8988T (cell line): ENCODE measurements at places on chromosomes 5 and 9.
A peak's percentile ranks its signal among the peaks of the same experiment; 100 is the strongest.

DNA sequence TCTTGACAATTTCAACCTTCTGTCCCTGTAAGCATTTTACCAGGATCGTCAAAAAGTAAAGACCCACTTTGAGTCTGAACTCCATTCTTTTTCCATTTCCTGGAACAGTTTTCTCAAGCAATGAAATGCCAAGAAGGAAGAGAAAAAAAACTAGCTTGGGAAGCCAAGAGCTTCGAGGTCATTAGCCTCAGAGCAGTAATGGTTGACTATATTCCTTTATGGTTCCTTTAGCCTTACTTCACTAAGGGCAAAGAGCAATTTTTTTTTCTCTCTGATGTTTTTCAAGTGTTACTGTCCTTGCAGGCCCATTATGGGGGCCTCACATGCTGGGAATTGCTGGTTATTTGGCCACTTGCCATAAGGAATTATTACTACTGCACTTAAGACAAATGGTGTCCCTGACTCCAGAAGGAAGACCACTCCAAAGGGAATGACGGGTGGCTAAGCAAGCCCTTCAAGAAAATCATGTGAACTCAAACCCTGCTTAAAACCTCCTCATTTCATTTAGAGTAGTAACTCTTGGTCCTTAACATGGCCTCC is 37.1 kb downstream of the BNC2 start:
- DNase-seq, result no peak

GRCh38 chr5:159928122-159928909 is 12.0 kb downstream of the ADRA1B start:
- DNase-seq, result peak; percentile 49

GRCh38 chr5:150258130-150258529 is 31.4 kb downstream of the CAMK2A start:
- no peak for DNase-seq

DNA sequence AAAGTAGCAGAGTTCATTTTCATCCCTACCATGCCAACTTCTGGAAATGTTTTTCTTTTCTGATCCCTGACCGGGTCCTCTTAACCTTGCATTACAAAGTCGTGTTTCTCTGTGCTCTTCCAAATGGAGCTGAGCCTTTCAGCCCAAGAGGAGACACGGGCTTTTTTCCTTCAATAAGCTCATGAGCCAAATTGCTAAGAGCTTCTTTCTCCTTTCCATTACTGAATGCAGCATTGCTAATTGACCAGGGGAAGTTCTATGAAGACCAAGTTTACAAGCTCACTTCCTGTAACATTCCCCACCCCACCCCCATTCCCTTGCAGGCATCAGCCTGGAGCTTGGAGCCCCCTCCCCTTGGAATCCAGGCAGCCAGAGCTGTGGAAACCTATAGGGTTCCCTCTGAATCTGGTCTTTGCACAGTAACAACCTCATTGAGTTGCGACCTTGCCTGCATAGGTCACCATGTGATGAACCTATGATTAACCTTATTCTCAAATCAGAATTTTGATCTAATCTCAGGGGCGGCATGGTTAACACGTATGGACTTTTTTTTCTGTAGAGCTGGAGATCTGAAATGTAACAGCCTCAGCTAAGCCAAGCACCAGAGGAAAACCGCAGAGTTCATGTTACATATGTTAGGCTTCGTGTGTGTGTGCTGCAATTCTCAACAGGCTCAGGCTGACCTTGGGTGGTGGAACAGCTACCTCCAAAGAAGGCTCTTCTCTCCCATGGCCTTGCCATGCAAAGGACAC is 395.7 kb upstream of the ZNF462 start:
- no peak for DNase-seq

- no peak for DNase-seq
These were observed 197.8 kb downstream of the TTLL11 start for GRCh38 chr9:121895358-121895757.

DNA sequence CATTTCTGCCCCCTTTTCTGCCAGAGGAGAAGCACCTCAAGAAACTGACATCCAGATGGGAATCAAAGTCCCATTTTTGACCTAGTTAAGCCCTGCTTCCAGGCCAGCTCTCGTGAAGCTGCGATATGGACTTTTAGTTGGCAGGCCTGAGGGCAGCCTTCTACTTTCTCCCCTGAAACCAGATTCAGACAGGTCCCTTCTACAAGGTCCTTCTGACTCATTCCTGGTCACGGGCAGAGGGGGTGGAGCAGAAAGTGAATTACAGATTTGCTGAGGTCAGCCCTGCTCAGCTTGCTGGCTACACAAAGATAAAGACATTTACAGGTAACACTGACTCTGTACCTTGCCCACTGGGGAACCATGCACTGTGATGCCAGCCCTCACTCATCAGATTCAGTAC is 52.8 kb upstream of the TUT7 start:
- no peak for DNase-seq

DNA sequence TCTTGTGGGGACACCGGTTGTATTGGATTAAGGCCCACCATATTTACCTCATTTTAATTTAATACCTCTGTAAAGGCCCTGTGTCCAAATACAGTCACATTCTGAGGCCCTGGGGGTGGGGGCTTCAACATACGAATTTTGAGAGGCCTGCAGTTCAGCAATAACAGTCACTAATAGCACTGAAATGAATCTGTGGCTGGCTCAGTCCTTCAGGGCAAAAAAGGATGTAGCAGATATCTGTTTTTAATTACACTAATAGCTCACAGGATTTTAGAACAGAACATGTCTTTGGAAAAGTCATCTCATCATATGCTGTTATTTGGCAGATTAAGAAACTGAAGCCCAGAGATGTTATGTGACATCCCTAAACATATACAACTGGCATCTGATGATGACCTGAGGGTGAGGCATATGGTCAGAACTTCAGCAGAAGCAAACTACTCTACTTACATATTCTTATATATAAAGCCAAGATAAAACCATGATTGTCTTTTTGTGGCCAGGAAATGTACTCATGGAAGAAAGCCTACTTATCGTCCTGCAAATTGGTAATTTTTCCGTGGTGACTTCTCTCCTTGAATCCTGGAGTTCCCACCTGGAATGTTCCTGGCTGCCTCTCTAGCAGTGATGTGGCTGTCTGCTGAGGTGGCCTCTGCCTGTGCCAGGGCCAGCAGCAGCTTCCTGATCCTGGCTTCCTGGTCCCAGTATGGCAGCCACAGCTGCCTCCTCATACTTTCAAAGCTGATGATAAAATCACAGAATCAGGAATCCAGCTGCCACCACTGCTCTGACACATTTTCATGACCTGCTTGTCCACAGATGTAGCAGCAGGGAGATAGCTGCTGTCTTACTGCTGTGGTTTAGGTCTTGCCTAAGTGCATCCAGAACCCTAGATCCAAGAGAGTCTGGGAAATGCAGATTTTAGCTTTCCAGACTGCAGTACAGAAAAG is 72.1 kb upstream of the ANKRD55 start:
- DNase-seq, result no peak

GRCh38 chr5:111384220-111384619 is 128.1 kb downstream of the STARD4 start:
- no peak for DNase-seq

GRCh38 chr5:150751096-150751891 is 7.5 kb downstream of the DCTN4 start:
- no peak for DNase-seq

DNA sequence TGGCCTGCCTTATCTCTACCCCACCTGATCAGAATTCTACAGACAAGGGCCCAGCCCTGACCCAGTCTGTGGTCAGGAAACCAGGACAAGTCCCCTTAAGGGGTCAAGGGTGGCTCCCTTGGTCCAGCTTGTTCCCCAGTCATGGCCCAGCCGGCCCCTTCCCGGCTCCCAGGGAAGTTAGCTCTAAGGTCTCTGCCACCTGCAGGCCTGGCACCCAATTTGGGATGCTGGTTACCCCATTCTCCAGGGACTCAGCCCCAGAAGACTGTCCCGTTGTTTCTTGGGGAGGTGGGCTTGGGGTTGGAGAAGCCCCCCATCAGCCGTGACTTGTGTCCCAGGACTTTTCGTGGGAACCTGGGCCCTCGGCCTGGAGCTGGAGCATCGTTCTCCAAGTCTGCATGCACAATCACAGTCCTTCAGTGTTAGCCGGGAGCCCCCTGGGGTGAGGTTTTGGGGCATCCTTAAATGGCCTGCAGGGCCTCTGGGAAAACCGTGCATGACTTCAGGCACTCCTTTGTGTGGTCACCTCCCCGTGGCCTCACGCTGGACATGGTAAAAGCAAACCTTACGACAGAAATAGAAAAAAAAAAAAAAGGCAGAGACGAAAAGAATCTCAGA is 150.8 kb upstream of the PHYKPL start:
- no peak for DNase-seq

DNA sequence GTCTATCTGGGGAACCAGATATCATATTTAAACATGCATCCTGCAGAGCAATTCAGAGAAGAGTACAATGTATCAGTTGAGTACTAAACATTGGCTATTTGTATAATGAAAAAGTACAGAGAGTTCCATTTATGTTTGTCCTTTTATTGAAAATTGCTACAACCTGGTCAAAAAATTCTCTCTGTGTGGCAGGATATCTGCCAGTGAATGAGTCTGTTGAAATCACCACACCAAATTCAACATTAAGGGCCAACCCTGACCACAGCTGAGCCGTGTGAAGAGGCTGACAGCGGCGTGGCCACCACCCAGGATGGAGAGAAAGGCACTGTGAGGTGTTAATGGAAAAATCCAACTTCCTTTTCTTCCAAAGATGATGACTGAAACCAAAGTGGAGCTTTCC is 422.7 kb upstream of the PIK3R1 start:
- DNase-seq, result no peak

GRCh38 chr9:114138552-114138971 is 16.8 kb upstream of the COL27A1 start:
- DNase-seq, result no peak

- DNase-seq, result no peak
These were observed 103.2 kb downstream of the DPYSL3 start for GRCh38 chr5:147406636-147407035.

GRCh38 chr5:83077662-83078261 is 415 bp downstream of the XRCC4 start:
- DNase-seq, result no peak

- DNase-seq, result no peak
These were observed 548 bp downstream of the CDC14B start for GRCh38 chr9:96619124-96619465.

DNA sequence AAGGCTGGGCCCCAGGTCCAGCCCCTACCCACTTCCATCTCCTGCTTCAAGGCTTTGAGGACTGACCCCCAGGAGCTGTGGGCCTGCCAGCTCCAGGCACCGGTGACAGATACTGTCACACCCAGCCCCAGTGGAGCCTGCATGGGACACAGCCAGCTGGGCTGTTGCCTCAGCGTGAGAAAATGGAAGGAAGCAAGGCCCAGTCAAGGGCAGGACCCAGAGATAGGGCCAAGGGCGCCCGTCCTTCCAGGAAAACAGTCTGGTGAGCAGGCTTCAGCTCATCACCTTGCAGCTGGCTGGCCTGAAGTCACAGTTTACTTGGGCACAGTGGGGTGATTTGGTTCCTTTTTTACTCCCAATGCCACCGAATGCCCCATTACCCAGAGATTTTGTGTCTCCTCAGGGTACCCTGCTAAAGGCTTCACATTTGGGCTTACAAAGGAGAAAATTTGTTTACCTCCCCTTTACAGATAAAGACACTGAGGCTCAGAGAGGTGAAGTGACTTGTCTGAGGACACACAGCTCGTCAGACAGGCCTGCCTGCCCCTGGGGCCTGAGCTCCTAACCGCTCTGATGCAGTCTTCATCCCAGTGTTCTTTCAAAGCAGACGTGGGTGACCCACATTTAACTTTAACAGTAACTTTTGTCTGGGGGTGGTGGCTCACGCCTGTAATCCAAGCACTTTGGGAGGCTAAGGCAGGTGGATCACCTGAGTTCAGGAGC is 21.5 kb upstream of the WDR38 start:
- no peak for DNase-seq

DNA sequence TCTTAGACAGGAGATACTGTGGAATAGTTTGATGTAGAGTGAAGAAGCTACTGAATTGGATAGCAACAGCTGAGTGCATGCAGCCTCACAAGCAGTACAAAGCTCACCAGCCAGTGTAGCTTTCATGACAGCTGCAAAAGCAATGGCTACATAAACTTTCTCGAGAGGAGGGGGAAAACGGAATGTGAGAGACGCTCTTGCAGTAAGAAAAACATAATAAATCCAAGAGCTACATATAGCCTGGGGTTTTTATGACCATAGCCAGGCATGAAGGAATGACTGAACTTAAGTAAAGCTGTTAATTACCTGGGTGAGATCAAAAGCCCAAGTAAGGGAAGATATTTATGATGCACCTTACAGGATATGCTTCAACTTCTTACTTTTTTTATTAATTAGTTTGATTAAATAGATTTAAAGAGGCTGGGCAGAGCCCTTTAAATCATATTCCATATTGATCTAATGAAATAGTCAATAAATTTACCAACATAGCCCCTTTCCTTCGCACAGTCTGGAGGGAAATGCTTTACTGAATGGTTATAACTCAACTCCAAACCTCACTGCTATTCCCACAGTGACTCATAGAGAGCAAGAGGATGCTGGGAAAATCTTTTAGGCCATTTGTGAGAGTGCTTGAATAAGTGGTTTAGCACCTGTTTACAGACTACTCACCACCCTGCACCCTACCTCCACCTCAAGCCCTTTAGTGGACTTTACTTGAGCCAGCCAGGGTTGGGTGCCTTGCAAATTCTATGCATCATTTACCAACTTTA is 407.2 kb upstream of the CLINT1 start:
- DNase-seq, result no peak

- no peak for DNase-seq
These were observed 4.7 kb upstream of the MYMK start for GRCh38 chr9:133529457-133529856.

- no peak for DNase-seq
These were observed 30.5 kb upstream of the MED10 start for GRCh38 chr5:6408627-6409446.

- DNase-seq, result peak; percentile 94
These were observed 3.8 kb upstream of the NPDC1 start for GRCh38 chr9:137049544-137050449.
